ENCODE measurements at places on chromosomes 2 and 18. TPM values are rescaled to one million over a fixed set of nuclear protein-coding genes. Genes with fewer than 3 reads are reported as not detected.

DNA sequence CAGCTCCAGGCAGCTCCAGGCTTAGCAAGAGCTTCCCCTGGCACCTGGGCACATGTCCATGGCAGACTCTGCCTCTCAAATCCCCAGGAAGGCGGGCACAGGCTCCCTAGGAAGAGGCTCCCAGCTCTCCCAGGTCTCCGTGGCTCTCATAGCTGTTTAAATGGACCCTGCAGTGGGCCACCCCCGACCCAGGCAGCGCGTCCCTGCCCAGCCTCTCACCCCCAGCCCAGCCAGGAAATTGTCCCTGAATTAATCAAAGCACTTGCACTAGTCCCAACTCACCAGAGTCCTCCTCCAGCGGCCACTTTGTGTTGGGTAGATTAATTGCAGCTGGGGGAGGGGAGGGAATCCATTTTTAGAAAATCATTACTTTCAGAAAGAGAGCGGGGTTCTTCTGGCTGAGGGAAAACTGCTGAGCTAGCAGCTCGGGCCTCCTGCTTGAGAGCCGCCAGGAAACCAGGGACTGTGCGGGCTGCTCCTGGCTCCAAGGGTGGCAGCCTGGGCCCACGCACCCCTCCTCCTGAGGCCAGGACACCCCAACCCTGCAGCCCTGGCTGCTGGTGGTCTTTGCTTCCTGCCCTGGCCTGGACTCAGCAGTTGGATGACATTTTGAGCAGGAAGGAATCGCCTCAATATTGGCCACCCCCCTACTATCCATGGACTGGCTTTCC is 36.0 kb downstream of the SMAD7 start:
- H3K4me3 ChIP-seq = no peak overlapping the region
- H3K27ac ChIP-seq = no peak overlapping the region
- no peaks in the 10 kb centered on the region for H3K36me3 ChIP-seq
- no peaks in the 10 kb centered on the region for H3K4me1 ChIP-seq
- no peaks in the 10 kb centered on the region for H3K27me3 ChIP-seq
- DNase-seq = no peak

Gene GKN2
- total RNA-seq = not detected

Gene TSHZ1
- total RNA-seq = 5.6 TPM

DNA sequence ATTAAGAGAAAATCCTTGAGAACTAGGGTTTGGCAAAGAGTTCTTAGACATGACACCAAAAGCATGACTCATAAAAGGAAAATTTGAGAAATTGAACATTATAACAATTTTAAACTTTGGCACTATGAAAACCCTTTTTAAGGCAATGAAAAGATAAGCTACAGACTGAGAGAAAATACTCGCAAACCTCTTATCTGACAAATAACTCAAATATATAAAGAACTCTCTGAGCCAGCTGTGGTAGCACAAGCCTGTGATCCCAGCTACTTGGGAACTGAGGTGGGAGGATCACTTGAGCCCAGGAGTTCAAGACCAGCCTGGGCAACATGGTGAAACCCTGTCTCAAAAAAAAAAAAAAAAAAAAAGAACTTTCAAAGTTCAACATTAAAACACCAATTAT is 70.5 kb downstream of the FAM168B start:
- no peaks in the 10 kb centered on the region for H3K27me3 ChIP-seq
- peaks cover 10% of the 10 kb centered on the region for H3K4me1 ChIP-seq
- H3K27ac ChIP-seq = no peak overlapping the region
- no peaks in the 10 kb centered on the region for H3K36me3 ChIP-seq
- no peak overlapping the region for H3K4me3 ChIP-seq

- H3K4me3 ChIP-seq = no peak overlapping the region
- DNase-seq = no peak
- no peak overlapping the region for H3K27ac ChIP-seq
- H3K36me3 ChIP-seq = no peaks in the 10 kb centered on the region
- H3K27me3 ChIP-seq = no peaks in the 10 kb centered on the region
- peaks cover 47% of the 10 kb centered on the region for H3K4me1 ChIP-seq
Observed at GRCh38 chr2:226187616-226188015, 612.0 kb downstream of the IRS1 start.

GRCh38 chr2:150309311-150310080 is 178.0 kb downstream of the RND3 start:
- peaks cover under 1% of the 10 kb centered on the region for H3K36me3 ChIP-seq
- no peaks in the 10 kb centered on the region for H3K27me3 ChIP-seq
- H3K4me1 ChIP-seq = peaks cover 16% of the 10 kb centered on the region
- peak overlapping the region; percentile 24 for H3K27ac ChIP-seq
- peak; percentile 82 for DNase-seq
- H3K4me3 ChIP-seq = no peak overlapping the region

DNA sequence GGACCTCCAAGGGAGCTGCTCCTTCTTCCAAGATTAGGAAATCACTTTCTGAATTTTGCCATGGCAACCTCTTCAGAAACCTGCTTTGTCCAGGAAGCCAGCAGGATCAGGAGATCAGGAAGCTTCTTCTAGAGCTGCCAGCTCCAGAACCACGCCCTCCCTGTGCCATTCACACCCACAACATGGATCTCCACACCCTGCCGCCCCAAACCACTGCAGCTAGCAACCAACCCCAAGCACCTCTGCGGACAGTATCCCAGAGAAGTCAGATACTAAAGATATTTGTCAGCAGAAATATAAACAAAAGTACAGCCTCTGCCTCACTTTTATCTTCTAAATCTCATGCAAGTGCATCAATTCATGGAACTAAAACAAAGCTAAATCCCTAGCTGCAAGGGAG is 106.4 kb downstream of the VIT start:
- H3K4me1 ChIP-seq = no peaks in the 10 kb centered on the region
- no peaks in the 10 kb centered on the region for H3K27me3 ChIP-seq
- H3K27ac ChIP-seq = no peak overlapping the region
- no peak for DNase-seq
- H3K36me3 ChIP-seq = no peaks in the 10 kb centered on the region

Gene ADD2
- 16.0 TPM for total RNA-seq

DNA sequence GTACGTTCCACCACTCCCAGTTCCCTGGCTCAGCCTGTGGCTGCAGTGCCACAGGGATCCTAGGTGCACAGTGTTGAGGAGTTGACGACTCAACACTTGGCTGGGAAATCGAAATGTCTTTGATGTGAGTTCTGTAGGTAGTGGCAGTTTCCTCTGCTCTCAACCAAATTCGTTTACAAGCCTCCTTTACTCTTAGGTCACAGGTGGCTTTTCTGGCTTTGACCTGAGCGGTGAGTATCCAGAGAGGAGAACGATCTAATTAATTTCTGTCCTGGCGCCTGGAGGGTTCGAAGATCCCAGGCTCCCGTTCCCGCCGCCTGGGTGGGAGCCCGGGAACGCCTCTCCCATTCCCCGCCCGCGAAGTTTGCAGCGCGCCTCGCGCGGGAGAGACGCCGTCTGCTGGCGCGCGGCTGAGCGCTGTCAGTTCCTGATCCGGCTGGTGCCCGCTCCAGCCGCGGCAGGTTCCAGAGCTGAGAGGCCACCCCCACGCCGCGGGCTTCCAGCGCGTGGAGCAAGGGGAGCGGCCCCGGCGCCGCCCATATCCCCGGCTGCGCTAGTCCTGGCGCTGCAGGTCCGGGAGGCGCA is at the start of gene LAMA3:
TSS of gene LAMA3 (plus strand) at position 423 of the 585 bp plus-strand sequence. CDS start 231 bp downstream, outside the sequence.
- peak within 1 kb of the TSS; percentile 79 for H3K27ac ChIP-seq
- peaks cover 52% of the 10 kb centered on the region for H3K4me1 ChIP-seq
- peak within 1 kb of the TSS; percentile 87 for H3K4me3 ChIP-seq
- peak; percentile 81 for DNase-seq

DNA sequence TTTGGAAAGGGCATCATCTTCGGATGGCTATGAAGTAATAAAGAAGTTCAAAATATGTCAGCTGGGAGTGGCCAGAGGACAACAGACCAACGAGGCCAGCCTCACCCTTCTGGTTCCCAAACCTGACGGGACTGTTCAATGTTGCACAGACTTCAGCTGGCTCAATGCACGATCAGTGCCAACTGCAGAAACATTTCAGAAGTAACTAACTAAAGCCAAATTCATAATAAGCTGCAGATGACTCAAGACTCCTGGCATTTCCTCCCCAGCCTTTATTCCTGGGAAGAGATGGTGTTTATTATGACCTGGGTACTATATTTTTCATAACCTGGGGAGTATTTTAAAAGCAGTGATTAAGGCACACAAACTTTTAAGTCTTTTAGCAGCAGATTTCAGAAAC is 3.8 kb upstream of the ATP6V1C2 start:
- H3K27me3 ChIP-seq = peaks cover 21% of the 10 kb centered on the region
- peak; percentile 91 for DNase-seq
- no peaks in the 10 kb centered on the region for H3K36me3 ChIP-seq
- peak overlapping the region; percentile 20 for H3K4me3 ChIP-seq

Gene POLR1A
- 36.5 TPM for total RNA-seq

GRCh38 chr2:7154656-7155055 is 237.4 kb downstream of the RNF144A start:
- no peaks in the 10 kb centered on the region for H3K36me3 ChIP-seq
- no peaks in the 10 kb centered on the region for H3K27me3 ChIP-seq
- no peak for DNase-seq
- H3K27ac ChIP-seq = no peak overlapping the region
- H3K4me1 ChIP-seq = no peaks in the 10 kb centered on the region

DNA sequence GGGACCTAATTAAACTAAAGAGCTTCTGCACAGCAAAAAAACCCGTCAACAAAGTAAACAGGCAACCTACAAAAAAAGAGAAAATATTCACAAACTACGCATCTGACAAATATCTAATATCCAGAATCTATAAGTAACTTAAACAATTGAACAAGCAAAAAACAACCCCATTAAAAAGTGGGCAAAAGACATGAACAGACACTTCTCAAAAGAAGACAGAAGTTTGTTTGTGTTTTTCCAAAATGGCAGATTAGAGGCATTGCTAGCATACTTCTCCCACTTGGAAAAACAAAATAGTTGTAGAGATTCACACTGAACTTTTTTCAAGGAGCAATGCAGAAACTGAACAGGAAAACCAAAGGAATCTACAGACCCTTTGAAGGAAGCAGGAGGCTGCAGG is 37.6 kb downstream of the FLACC1 start:
- H3K27me3 ChIP-seq = no peaks in the 10 kb centered on the region
- no peak overlapping the region for H3K27ac ChIP-seq
- DNase-seq = no peak
- H3K36me3 ChIP-seq = no peaks in the 10 kb centered on the region

Gene EVA1A
- total RNA-seq = 70.8 TPM

- no peak overlapping the region for H3K27ac ChIP-seq
- H3K36me3 ChIP-seq = no peaks in the 10 kb centered on the region
- H3K27me3 ChIP-seq = no peaks in the 10 kb centered on the region
- H3K4me3 ChIP-seq = no peak overlapping the region
Observed at GRCh38 chr2:16075045-16076012, 135.0 kb downstream of the MYCN start.

Gene KYNU
- 1.1 TPM for total RNA-seq

GRCh38 chr2:205722283-205722918 is 40.1 kb downstream of the NRP2 start:
- H3K4me3 ChIP-seq = no peak overlapping the region
- DNase-seq = no peak
- no peak overlapping the region for H3K27ac ChIP-seq
- peaks cover 12% of the 10 kb centered on the region for H3K4me1 ChIP-seq
- H3K36me3 ChIP-seq = peaks cover 3% of the 10 kb centered on the region

Gene LYPD6
- 2.4 TPM for total RNA-seq

GRCh38 chr2:233446606-233447305 is 92.5 kb downstream of the DGKD start:
- H3K4me1 ChIP-seq = 0 out of 2 replicates have a peak, but pooled peaks cover 3% of the 10 kb centered on the region
- no peaks in the 10 kb centered on the region for H3K27me3 ChIP-seq
- H3K27ac ChIP-seq = no peak overlapping the region
- DNase-seq = no peak
- no peak overlapping the region for H3K4me3 ChIP-seq
- H3K36me3 ChIP-seq = peaks cover 60% of the 10 kb centered on the region

Gene PAIP2B
- 3.8 TPM for total RNA-seq

GRCh38 chr18:34915046-34915445 is 126.2 kb upstream of the MAPRE2 start:
- no peaks in the 10 kb centered on the region for H3K36me3 ChIP-seq
- peaks cover 5% of the 10 kb centered on the region for H3K4me1 ChIP-seq
- no peak for DNase-seq
- no peak overlapping the region for H3K4me3 ChIP-seq

DNA sequence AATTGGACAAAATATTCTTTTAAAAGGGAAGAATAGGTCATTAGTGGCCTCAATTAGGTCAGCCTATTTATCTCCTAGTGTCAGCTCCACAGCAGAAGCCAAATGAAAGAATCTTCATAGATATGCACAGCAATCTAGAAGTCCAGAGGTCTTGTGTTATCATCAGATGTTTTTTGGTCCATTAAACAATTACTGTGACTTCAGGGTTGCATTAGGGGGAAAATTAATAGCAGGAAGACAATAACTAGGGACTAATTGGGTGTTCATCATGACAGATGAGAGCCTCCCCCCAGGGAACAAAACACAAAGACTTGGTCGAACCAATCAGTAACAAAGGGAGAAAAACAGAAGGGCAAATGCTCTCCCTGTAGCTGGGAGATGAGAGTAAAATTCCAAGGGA is 264.7 kb downstream of the PTH2R start:
- no peaks in the 10 kb centered on the region for H3K27me3 ChIP-seq
- no peaks in the 10 kb centered on the region for H3K4me1 ChIP-seq
- no peak for DNase-seq

GRCh38 chr2:1173528-1173927 is 222.9 kb downstream of the SNTG2 start:
- H3K27ac ChIP-seq = no peak overlapping the region
- H3K4me1 ChIP-seq = no peaks in the 10 kb centered on the region
- no peak for DNase-seq
- H3K4me3 ChIP-seq = no peak overlapping the region
- no peaks in the 10 kb centered on the region for H3K36me3 ChIP-seq

GRCh38 chr18:33745151-33745795 is 167.3 kb downstream of the ASXL3 start:
- DNase-seq = no peak
- no peaks in the 10 kb centered on the region for H3K36me3 ChIP-seq
- H3K27ac ChIP-seq = no peak overlapping the region
- no peaks in the 10 kb centered on the region for H3K27me3 ChIP-seq

- no peaks in the 10 kb centered on the region for H3K27me3 ChIP-seq
- H3K4me3 ChIP-seq = no peak overlapping the region
- no peak for DNase-seq
- H3K27ac ChIP-seq = no peak overlapping the region
- no peaks in the 10 kb centered on the region for H3K36me3 ChIP-seq
Observed at GRCh38 chr2:137207030-137207429, 441.7 kb downstream of the THSD7B start.

GRCh38 chr18:76475450-76476194 is 19.4 kb downstream of the ZNF516 start:
- H3K4me3 ChIP-seq = no peak overlapping the region
- no peaks in the 10 kb centered on the region for H3K36me3 ChIP-seq
- no peak for DNase-seq
- H3K27ac ChIP-seq = no peak overlapping the region

DNA sequence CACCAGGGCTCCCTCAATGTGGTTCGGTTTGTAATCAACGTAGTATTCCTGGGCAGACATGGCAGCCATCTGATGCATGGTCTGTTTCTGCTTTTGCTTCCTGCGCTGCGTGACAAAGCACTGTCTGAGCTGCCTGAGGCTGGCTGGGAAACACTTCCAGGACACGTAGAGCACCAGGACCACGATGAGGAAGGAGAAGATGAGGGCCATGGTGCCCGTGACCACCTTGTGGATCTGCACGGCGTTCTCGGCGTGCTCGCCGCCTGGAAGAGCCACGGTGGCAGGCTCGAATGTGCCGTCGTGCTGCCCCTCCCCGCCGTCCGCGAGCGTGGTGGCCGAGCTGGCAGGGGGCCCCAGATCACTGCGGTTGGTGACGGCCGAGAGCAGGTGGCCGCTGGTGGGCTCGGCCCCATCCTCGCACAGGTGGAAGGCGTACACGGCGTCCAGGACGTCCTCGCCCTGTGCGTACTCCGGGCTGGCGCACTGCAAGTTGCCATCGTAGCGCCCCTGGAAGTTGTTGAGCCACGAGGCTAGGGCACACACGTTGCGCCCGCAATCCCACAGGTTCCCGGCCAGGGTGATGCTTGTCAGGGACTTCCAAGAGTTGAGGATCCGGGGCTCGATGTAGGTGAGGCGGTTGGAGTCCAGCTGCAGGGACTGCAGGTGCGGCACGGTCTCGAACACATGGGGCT is 2.1 kb downstream of the LRRTM1 start:
- H3K27me3 ChIP-seq = peaks cover 33% of the 10 kb centered on the region
- H3K27ac ChIP-seq = no peak overlapping the region

Gene ANKRD30B
- total RNA-seq = 0.51 TPM
